ENCODE measurements at places on chromosomes 16 and 17. TPM values are rescaled to one million over a fixed set of nuclear protein-coding genes. Genes with fewer than 3 reads are reported as not detected.
A peak's percentile ranks its signal among the peaks of the same experiment; 100 is the strongest.

DNA sequence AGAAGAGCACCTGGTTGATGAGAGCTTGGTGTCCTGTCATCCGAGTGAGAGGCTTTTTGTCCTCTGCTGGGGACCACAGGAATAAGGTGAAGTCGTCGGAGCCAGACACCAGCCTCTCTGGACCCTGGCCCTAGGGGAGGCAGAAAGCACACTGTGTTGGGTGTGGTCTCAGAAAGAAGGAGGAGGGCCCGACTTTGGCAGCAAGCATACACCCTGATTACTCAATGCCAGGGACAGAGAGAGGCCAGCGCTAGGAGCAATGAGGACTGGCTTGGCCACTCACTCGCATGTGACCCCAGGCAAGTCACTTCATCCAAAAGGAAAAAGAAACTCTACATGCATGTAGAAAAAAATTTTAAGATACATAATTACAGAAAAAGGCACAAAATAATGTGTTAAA lies 6.8 kb downstream of the NLE1 start:
- DNase-seq, result no peak
- H3K27ac ChIP-seq, result no peak overlapping the region
- H3K4me1 ChIP-seq, result peaks cover 8% of the 10 kb centered on the region

- peaks cover 19% of the 10 kb centered on the region for H3K36me3 ChIP-seq
- H3K27me3 ChIP-seq, result no peaks in the 10 kb centered on the region
- H3K27ac ChIP-seq, result no peak overlapping the region
- H3K4me3 ChIP-seq, result no peak overlapping the region
These were observed 28.7 kb downstream of the MPG start for GRCh38 chr16:106623-107324.

- H3K4me1 ChIP-seq, result peaks cover 3% of the 10 kb centered on the region
- H3K4me3 ChIP-seq, result no peak overlapping the region
- DNase-seq, result no peak
- no peaks in the 10 kb centered on the region for H3K27me3 ChIP-seq
- H3K27ac ChIP-seq, result no peak overlapping the region
These were observed 54.5 kb downstream of the GTF3C1 start for GRCh38 chr16:27495191-27495590.

GRCh38 chr17:40553694-40554534 lies 11.4 kb downstream of the CCR7 start:
- peak; percentile 91 for DNase-seq
- H3K27me3 ChIP-seq, result no peaks in the 10 kb centered on the region
- peaks cover 96% of the 10 kb centered on the region for H3K4me1 ChIP-seq
- H3K4me3 ChIP-seq, result no peak overlapping the region
- H3K36me3 ChIP-seq, result no peaks in the 10 kb centered on the region

GRCh38 chr16:51154271-51155171 lies 3.5 kb upstream of the SALL1 start:
- no peak overlapping the region for H3K27ac ChIP-seq
- peak overlapping the region; percentile 30 for H3K4me3 ChIP-seq
- no peak for DNase-seq
- H3K36me3 ChIP-seq, result no peaks in the 10 kb centered on the region

DNA sequence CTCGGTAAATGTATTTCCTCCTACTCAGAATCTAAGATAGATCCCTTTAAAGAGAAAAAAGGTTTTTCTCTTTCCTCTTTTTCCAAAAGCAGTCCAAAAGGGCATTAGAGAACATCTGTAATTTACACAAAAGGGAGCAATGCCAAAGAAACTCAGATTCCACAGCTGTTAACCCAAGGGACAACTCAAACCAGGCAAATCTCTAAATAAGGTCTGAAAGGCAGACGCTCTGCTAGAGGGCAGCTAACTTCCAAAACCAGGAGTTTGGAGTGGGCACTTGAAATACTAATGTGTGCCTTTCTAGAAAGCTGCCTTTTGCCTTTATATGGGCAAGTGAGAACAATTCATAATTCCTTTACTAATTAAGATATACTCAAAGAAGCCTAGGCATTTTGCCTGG lies 435.7 kb downstream of the ZFHX3 start:
- no peak overlapping the region for H3K4me3 ChIP-seq
- peaks cover 6% of the 10 kb centered on the region for H3K4me1 ChIP-seq
- H3K27me3 ChIP-seq, result no peaks in the 10 kb centered on the region
- no peaks in the 10 kb centered on the region for H3K36me3 ChIP-seq

- no peak for DNase-seq
- peak overlapping the region; percentile 89 for H3K27ac ChIP-seq
- no peaks in the 10 kb centered on the region for H3K27me3 ChIP-seq
- H3K36me3 ChIP-seq, result peaks cover 37% of the 10 kb centered on the region
These were observed 2.8 kb downstream of the VAT1 start for GRCh38 chr17:43019418-43019817.

- no peak overlapping the region for H3K27ac ChIP-seq
- peak overlapping the region; percentile 73 for H3K4me3 ChIP-seq
- H3K27me3 ChIP-seq, result peaks cover 42% of the 10 kb centered on the region
These were observed 4.2 kb upstream of the CBX4 start for GRCh38 chr17:79843474-79843815.

DNA sequence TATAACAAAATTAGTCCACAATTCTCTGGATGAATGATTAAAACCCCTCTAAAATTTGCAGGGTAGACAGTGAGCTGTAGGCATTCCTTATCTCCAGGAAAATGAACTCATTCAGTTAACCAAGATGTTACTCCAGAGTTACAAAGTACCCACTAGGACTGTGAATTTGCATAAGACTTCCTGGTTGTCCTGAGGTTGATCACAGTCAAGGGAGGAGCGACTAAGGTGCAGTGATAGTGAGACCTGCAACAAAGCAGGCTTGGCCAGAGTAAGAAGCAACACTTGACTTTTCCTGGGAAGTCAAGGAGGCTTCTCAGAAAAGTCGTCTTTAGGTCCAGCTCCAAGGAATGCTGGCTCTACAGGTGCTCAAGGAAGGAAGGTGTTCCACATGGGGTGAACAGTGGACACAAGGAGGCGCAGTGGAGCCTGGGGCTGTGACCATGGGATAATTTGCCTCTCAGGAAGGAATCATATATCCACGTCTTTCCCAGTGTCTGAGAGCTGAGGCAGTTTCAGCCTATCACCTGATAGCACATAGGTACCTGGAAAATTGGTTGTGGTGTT lies 821.1 kb upstream of the EEF2KMT start:
- no peaks in the 10 kb centered on the region for H3K36me3 ChIP-seq
- H3K27me3 ChIP-seq, result no peaks in the 10 kb centered on the region
- DNase-seq, result no peak
- no peak overlapping the region for H3K4me3 ChIP-seq

DNA sequence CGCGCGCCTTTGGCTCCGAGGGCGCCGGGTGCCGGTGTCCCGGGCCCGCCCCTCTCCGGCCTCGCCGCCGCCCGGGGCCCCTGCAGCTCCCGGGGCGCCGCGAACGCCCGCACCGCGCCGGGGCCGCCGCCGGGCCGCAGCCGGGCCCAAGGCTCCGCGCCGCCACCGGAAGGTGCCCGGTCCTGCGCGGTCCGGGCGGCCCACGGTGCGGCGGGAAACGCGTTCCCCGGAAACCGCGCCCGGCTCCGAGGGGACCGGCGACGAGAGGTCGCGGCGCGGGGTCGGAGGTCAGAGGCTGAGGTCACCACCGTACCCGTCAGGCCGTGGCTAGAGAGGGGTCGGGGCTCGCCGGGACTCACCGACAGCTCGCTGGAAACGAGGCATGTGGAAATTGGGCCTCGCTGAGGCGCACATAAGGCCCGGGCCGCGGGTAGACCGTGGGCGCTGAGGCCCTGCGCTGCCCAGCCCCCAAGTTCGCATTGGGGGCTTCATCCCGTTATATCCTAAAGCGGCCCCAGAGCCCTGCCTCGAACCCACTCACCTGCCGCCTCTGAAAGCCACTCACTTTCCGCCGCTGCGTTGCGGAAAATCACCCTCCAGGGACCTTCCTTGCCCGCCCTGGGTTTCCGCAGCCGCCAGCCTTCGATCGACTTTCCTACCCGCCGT lies at the start of gene DUS1L:
Gene DUS1L (minus strand): TSS at position 167 of the 666 bp plus-strand sequence. CDS start 745 bp downstream, outside the sequence.
- peak within 1 kb of the TSS; percentile 90 for H3K4me3 ChIP-seq
- peaks cover 25% of the 10 kb centered on the region for H3K4me1 ChIP-seq
- H3K36me3 ChIP-seq, result peaks cover 33% of the 10 kb centered on the region
- peak within 1 kb of the TSS; percentile 91 for H3K27ac ChIP-seq
- no peak for DNase-seq

GRCh38 chr16:70594569-70594968 lies 51.8 kb upstream of the IL34 start:
- H3K4me3 ChIP-seq, result no peak overlapping the region
- H3K36me3 ChIP-seq, result no peaks in the 10 kb centered on the region

The CA5A gene
- total RNA-seq, result not detected

The SGCA gene
- total RNA-seq, result 82.0 TPM

The RND2 gene
- total RNA-seq, result 2.9 TPM

Data from esophagus muscularis mucosa (tissue), 4 donors.